A673 (cell line): ENCODE measurements at places on chromosomes 5 and 9. TPM values are rescaled to one million over a fixed set of nuclear protein-coding genes. Genes with fewer than 3 reads are reported as not detected.
A peak's percentile ranks its signal among the peaks of the same experiment; 100 is the strongest.

DNA sequence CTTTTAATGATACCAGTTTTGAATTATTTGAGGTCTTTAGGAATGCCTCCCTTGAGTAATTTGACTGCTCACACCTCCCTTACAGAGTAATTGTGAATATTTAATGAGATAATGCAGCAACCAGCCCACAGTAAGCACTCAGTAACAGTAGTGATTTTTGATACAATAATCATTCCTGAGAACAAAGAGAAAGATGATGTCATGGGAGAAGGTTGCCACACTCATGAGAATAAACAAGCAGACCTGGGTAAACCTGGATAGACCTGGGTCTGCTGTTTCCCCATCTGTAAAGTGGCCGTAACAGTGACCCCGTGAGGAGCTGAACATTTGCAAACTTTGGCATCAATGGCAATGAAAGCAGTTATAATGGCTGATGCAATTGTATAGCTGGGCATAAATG is 4.2 kb downstream of the C1QTNF2 start:
- no peaks in the 10 kb centered on the region for H3K36me3 ChIP-seq
- H3K27me3 ChIP-seq, result peaks cover 11% of the 10 kb centered on the region
- H3K27ac ChIP-seq, result no peak overlapping the region
- DNase-seq, result no peak
- H3K4me3 ChIP-seq, result no peak overlapping the region

GRCh38 chr5:158117467-158118160 is 258.7 kb upstream of the CLINT1 start:
- no peak overlapping the region for H3K4me3 ChIP-seq
- H3K27ac ChIP-seq, result no peak overlapping the region
- H3K4me1 ChIP-seq, result no peaks in the 10 kb centered on the region

DNA sequence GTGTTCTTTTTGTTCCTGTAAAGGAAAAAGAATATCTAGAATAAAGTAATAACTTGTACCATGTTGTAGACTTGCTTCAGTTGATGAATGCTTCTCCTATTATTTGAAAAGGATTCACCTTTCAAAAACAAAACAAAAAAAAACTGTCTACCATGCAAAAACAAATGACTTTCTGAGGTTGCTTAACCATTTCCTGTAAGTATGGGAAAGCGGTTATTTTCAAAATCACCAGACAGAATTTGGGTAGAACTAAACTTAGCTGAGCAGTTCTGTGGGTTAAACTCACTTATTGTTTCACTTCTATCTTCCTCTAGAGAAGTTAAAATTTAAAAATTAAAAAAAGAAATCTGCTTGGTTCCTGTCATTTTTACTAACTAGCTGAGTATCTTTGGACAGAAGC is 25.2 kb downstream of the LNPEP start:
- no peak overlapping the region for H3K27ac ChIP-seq
- H3K27me3 ChIP-seq, result no peaks in the 10 kb centered on the region
- DNase-seq, result peak; percentile 35

The TAS2R1 gene
- not detected in 2 replicates for total RNA-seq

The GBGT1 gene
- total RNA-seq, result 1.8 and 2.6 TPM in 2 replicates

- no peak overlapping the region for H3K27ac ChIP-seq
- no peaks in the 10 kb centered on the region for H3K27me3 ChIP-seq
- no peaks in the 10 kb centered on the region for H3K36me3 ChIP-seq
- no peaks in the 10 kb centered on the region for H3K4me1 ChIP-seq
- no peak overlapping the region for H3K4me3 ChIP-seq
Measured at GRCh38 chr9:122332083-122332482, 38.7 kb upstream of the PTGS1 start.

DNA sequence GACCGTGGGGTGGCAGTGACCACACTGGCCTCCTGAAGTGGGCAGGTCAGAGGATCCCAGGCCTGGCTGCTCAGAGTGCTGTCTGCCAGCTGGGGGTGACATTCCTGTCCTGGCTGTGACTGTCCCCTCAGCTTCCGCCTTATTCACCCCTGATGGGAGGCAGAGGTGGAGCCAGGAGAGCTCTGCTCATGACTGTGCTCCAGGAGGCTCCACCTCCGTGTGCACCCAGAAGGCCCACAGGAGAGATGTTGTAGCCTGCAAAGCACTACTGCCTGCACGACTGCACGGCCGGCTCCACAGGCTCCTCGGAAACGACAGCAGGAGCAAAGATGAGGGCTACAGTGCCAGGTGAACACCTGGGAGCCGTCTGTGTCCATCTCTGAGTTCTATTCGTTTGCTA is 60.9 kb downstream of the ROPN1L start:
- H3K36me3 ChIP-seq, result no peaks in the 10 kb centered on the region
- H3K4me3 ChIP-seq, result no peak overlapping the region
- DNase-seq, result no peak
- no peaks in the 10 kb centered on the region for H3K27me3 ChIP-seq
- H3K27ac ChIP-seq, result no peak overlapping the region
- H3K4me1 ChIP-seq, result no peaks in the 10 kb centered on the region

GRCh38 chr5:178291969-178292825 is 59.6 kb upstream of the PHYKPL start:
- H3K27me3 ChIP-seq, result no peaks in the 10 kb centered on the region
- no peak overlapping the region for H3K4me3 ChIP-seq
- no peaks in the 10 kb centered on the region for H3K36me3 ChIP-seq

The RLN1 gene
- total RNA-seq, result not detected in 2 replicates

The SHC3 gene
- 5.5 and 6.6 TPM in 2 replicates for total RNA-seq

GRCh38 chr9:103617046-103617445 is 477.1 kb upstream of the SMC2 start:
- DNase-seq, result no peak
- no peak overlapping the region for H3K27ac ChIP-seq
- no peak overlapping the region for H3K4me3 ChIP-seq
- H3K4me1 ChIP-seq, result no peaks in the 10 kb centered on the region
- no peaks in the 10 kb centered on the region for H3K36me3 ChIP-seq

GRCh38 chr5:45385321-45386058 is 310.7 kb downstream of the HCN1 start:
- no peaks in the 10 kb centered on the region for H3K27me3 ChIP-seq
- H3K4me3 ChIP-seq, result no peak overlapping the region
- peaks cover 40% of the 10 kb centered on the region for H3K4me1 ChIP-seq
- peak; percentile 96 for DNase-seq
- H3K36me3 ChIP-seq, result no peaks in the 10 kb centered on the region
- H3K27ac ChIP-seq, result peak overlapping the region; percentile 25

DNA sequence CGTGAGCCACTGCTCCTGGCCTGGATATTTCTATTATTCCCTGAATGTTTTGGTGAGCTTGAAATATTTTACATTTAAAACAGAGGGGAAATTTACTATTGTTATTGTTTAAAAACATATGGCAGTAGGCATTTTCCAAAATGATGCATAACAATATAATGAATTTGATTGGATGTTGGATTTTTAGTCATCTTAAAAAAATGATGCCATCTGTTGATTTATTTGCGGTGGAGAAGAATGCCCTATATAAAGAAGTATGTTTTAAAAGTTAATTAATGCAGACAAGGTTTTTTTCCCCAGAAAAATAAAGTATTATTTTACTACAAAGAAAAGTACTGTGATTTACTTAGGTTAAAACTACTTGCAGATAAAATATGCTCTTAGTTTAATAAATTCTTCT is 33.4 kb upstream of the ARRDC3 start:
- H3K36me3 ChIP-seq, result no peaks in the 10 kb centered on the region
- no peaks in the 10 kb centered on the region for H3K27me3 ChIP-seq
- no peak overlapping the region for H3K27ac ChIP-seq
- H3K4me1 ChIP-seq, result peaks cover 7% of the 10 kb centered on the region
- DNase-seq, result no peak

GRCh38 chr9:801399-802071 is 40.0 kb upstream of the DMRT1 start:
- no peak overlapping the region for H3K4me3 ChIP-seq
- no peak overlapping the region for H3K27ac ChIP-seq
- H3K4me1 ChIP-seq, result peaks cover 3% of the 10 kb centered on the region
- no peaks in the 10 kb centered on the region for H3K36me3 ChIP-seq

The TEX48 gene
- total RNA-seq, result not detected in 2 replicates

The LCN10 gene
- 0.15 and 0.35 TPM in 2 replicates for total RNA-seq

DNA sequence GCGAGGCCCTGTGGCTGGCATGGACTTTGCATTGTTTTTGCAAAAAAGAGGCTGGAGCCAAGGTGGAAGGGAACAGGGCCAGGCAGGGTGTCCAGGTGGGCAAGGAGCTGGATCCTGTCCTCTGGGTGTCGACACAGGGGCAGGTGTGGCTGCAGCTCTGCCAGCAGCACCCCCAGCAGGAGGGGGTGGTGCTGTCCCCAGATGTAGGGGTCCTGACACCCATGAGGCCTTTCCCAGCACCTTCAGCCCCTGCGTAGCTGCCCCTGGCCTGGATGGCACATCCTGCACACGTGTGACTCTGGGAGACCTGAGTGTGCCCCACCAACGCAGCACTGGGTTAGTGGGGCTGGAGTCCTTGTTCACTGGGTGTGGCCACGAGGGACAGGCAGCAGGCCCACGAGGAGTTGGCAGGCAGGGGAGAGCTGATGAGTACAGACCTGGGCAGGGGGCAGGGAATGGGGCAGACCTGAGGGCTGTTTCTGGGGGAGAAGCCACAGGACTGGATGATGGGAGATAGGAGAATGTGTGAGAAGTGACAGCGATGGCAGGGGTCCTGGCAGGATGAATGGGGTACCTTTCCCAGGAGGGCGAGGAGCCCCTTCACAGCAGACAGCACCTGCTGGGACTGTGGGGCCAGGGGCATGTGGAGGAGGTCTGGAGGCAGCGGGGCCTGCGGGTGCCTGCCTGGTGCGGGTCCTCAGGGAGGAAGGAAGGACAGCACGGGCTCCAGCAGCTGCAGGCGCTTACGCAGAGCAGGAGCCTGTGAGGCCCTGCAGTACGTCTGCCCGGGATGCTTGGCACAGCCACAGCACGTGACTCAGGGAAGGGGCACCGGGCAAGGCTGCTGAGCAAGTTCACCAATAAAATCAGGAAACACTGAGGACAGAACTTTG is 3.6 kb upstream of the RASGEF1C start:
- no peak overlapping the region for H3K27ac ChIP-seq
- no peak overlapping the region for H3K4me3 ChIP-seq
- H3K27me3 ChIP-seq, result no peaks in the 10 kb centered on the region
- H3K4me1 ChIP-seq, result peaks cover 5% of the 10 kb centered on the region
- no peak for DNase-seq
- no peaks in the 10 kb centered on the region for H3K36me3 ChIP-seq

The TTC16 gene
- total RNA-seq, result not detected in 2 replicates

The MLANA gene
- total RNA-seq, result not detected in 2 replicates

The BTNL8 gene
- not detected in 2 replicates for total RNA-seq

GRCh38 chr9:126693428-126693944 is 79.8 kb downstream of the LMX1B start:
- H3K4me3 ChIP-seq, result no peak overlapping the region
- H3K4me1 ChIP-seq, result no peaks in the 10 kb centered on the region
- H3K27ac ChIP-seq, result no peak overlapping the region
- no peaks in the 10 kb centered on the region for H3K36me3 ChIP-seq
- peaks cover 13% of the 10 kb centered on the region for H3K27me3 ChIP-seq

The HACD4 gene
- total RNA-seq, result 0.19 and 0.26 TPM in 2 replicates

GRCh38 chr5:65327582-65327981 is 154.1 kb downstream of the ADAMTS6 start:
- no peak for DNase-seq
- no peaks in the 10 kb centered on the region for H3K36me3 ChIP-seq
- H3K27ac ChIP-seq, result no peak overlapping the region
- H3K27me3 ChIP-seq, result no peaks in the 10 kb centered on the region
- H3K4me3 ChIP-seq, result no peak overlapping the region

GRCh38 chr9:86354011-86354817 is at the start of gene TUT7:
Gene TUT7, minus strand, starts transcription at chr9:86354410. Its CDS starts 1,211 bp downstream, at chr9:86353199.
- no peaks in the 10 kb centered on the region for H3K36me3 ChIP-seq
- H3K4me1 ChIP-seq, result peaks cover 16% of the 10 kb centered on the region
- H3K27me3 ChIP-seq, result no peaks in the 10 kb centered on the region
- H3K4me3 ChIP-seq, result peak within 1 kb of the TSS; percentile 92
- peak; percentile 98 for DNase-seq

DNA sequence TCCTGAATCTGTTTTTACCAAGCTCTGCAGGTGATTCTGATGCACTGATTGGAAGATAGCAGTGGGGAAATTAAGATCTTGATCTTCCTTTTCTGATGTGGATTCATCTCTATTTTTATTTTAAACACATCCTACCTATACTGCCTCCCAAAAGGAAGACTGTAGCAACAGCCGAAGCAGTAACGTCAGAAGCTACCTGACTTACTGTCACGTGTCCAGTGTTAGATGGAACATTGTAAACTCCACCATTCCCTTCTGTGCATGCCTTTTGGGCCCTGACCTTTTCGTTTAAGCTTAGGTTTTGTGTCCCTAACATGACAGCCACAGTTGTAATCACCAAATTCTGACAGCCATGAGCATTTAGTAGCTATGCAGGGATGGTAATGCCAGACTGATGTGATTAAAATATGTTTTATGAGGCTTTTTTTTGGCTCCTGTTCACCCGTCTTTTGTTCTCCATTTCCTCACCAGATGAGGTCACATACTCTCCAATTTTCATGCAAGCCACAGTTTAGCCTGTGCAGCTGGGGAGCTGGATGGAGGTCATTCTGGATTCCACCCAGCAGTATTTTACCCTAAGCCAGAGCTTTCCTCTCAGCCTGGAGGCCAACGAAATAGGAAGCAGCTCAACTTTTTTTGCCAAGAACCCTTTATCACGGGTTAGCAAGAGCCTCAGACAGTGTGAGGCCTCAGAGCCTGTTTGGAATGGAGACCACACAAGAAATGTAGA is 15.6 kb upstream of the FOXD1 start:
- no peaks in the 10 kb centered on the region for H3K4me1 ChIP-seq
- H3K27me3 ChIP-seq, result peaks cover 3% of the 10 kb centered on the region
- no peak overlapping the region for H3K4me3 ChIP-seq
- H3K36me3 ChIP-seq, result no peaks in the 10 kb centered on the region
- H3K27ac ChIP-seq, result no peak overlapping the region

The EIF4E1B gene
- not detected in 2 replicates for total RNA-seq

The STXBP1 gene
- 10.9 and 12.6 TPM in 2 replicates for total RNA-seq

GRCh38 chr9:35827486-35827885 is 1.0 kb downstream of the FAM221B start:
- no peak for DNase-seq
- H3K4me3 ChIP-seq, result no peak overlapping the region
- no peaks in the 10 kb centered on the region for H3K36me3 ChIP-seq
- no peak overlapping the region for H3K27ac ChIP-seq
- no peaks in the 10 kb centered on the region for H3K27me3 ChIP-seq

The HAND1 gene
- total RNA-seq, result not detected in 2 replicates

DNA sequence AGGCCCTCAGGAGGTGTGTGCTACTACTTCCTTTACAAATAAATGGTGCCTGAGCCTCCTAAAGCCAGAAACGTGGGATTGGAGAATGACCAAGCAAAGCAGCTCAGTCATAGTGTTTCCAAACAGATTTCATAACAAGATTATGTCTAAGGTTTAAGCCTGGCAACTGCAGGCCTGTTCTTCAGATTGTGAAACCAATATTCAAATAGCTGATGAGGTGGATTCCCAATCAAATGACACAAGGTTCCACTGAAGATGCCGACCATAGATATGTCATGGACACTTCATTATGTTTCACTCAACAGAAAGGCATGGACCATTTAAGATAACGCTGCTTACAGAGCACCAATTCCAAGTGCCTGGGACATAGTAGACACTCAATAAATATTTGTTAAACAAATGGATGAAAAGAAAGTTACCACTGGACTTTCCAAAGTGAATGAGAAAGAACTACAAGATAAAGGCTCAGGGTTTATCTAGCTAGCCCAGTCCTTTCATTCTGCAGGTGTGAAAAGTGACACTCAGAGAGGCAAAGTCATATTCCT is 189.5 kb downstream of the ACTL7B start:
- no peak for DNase-seq
- H3K36me3 ChIP-seq, result no peaks in the 10 kb centered on the region
- H3K27me3 ChIP-seq, result no peaks in the 10 kb centered on the region
- no peak overlapping the region for H3K27ac ChIP-seq
- H3K4me1 ChIP-seq, result peaks cover 2% of the 10 kb centered on the region
- H3K4me3 ChIP-seq, result no peak overlapping the region

The CACNA1B gene
- 0.34 and 0.61 TPM in 2 replicates for total RNA-seq
